ENCODE measurements at places on chromosomes 4 and X. TPM values are rescaled to one million over a fixed set of nuclear protein-coding genes. Genes with fewer than 3 reads are reported as not detected.

The FAM53A gene
- 0.58 TPM for total RNA-seq

The MCF2 gene
- total RNA-seq = not detected

The BMPR1B gene
- total RNA-seq = 0.56 TPM

The TRPC5OS gene
- not detected for total RNA-seq

The DCAF12L1 gene
- not detected for total RNA-seq

The SLC49A3 gene
- 5.1 TPM for total RNA-seq

The UGT2B11 gene
- total RNA-seq = not detected

The MAB21L2 gene
- total RNA-seq = 8.4 TPM

The FAM47E gene
- 0.19 TPM for total RNA-seq

The CLDN34 gene
- not detected for total RNA-seq

The EXOC1L gene
- not detected for total RNA-seq

The PTPN13 gene
- 27.4 TPM for total RNA-seq

The MAGEB10 gene
- not detected for total RNA-seq

The GPRASP1 gene
- total RNA-seq = 7.3 TPM

The EDA2R gene
- total RNA-seq = 14.9 TPM

The UGT2B7 gene
- total RNA-seq = 0.85 TPM

The COX7B2 gene
- not detected for total RNA-seq

The ZBTB49 gene
- total RNA-seq = 3.4 TPM

The SH3RF1 gene
- total RNA-seq = 58.1 TPM

The JCHAIN gene
- total RNA-seq = 2.0 TPM

The PPBP gene
- total RNA-seq = not detected

The TMEM156 gene
- total RNA-seq = under 0.01 TPM

The ENPEP gene
- 2.1 TPM for total RNA-seq

The SLC16A2 gene
- 7.3 TPM for total RNA-seq

The LNX1 gene
- 1.2 TPM for total RNA-seq

The FGF2 gene
- total RNA-seq = 79.8 TPM

The CT83 gene
- total RNA-seq = not detected

The TCEANC gene
- 7.0 TPM for total RNA-seq

The DMD gene
- total RNA-seq = 33.3 TPM

The SPANXA2 gene
- not detected for total RNA-seq

The SFRP2 gene
- total RNA-seq = not detected

The SMIM9 gene
- not detected for total RNA-seq

The TLR2 gene
- total RNA-seq = 0.85 TPM

The RBBP7 gene
- total RNA-seq = 61.2 TPM

The GDI1 gene
- 157 TPM for total RNA-seq

The C4orf50 gene
- total RNA-seq = under 0.01 TPM

The ARHGAP4 gene
- total RNA-seq = 0.38 TPM

The H2BW2 gene
- total RNA-seq = not detected

The MAGEB2 gene
- not detected for total RNA-seq

The OTC gene
- total RNA-seq = not detected

The RASGEF1B gene
- 1.2 TPM for total RNA-seq

The DMRTC1 gene
- total RNA-seq = not detected

The TMEM35A gene
- 5.1 TPM for total RNA-seq

Data from regular cardiac myocyte (primary cell).